Hematopoietic multipotent progenitor cell treated with erythropoietin and hydrocortisone succinate and interleukin-3 and kit ligand, for 6 days (in vitro differentiated cells): ENCODE measurements at places on chromosomes 5 and 9.

- no peak for DNase-seq
Measured at GRCh38 chr9:117691367-117691766, 12.8 kb upstream of the TLR4 start.

GRCh38 chr5:110969502-110969901 lies 102.0 kb upstream of the TSLP start:
- DNase-seq = no peak

GRCh38 chr5:157648275-157648990 lies 3.8 kb downstream of the SOX30 start:
- DNase-seq = no peak

- DNase-seq = no peak
Measured at GRCh38 chr9:130897848-130898551, 1.4 kb upstream of the QRFP start.

DNA sequence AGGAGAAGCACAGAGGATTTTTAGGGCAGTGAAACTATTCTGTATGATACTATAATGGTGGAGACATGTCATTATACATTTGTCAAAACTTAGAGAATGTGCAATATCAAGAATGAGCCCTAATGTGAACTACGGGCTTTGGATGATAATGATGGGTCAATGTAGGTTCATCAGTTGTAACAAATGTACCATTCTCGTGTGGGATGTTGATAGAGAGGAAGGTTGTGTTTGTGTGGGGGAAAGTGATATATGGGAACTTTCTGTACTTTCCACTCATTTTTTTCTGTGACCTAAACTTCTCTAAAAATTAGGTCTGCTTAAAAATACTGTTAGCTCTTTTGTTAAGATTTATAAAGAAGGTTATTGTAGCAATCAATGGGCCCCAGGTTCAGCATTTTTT lies 138.9 kb downstream of the SPATA31D1 start:
- no peak for DNase-seq

GRCh38 chr5:62791059-62791458 lies 212.4 kb downstream of the LRRC70 start:
- DNase-seq = peak; percentile 4

- DNase-seq = peak; percentile 73
Measured at GRCh38 chr9:4297151-4297785, 2.6 kb downstream of the GLIS3 start.

GRCh38 chr5:39430461-39430860 lies 5.7 kb upstream of the DAB2 start:
- no peak for DNase-seq

DNA sequence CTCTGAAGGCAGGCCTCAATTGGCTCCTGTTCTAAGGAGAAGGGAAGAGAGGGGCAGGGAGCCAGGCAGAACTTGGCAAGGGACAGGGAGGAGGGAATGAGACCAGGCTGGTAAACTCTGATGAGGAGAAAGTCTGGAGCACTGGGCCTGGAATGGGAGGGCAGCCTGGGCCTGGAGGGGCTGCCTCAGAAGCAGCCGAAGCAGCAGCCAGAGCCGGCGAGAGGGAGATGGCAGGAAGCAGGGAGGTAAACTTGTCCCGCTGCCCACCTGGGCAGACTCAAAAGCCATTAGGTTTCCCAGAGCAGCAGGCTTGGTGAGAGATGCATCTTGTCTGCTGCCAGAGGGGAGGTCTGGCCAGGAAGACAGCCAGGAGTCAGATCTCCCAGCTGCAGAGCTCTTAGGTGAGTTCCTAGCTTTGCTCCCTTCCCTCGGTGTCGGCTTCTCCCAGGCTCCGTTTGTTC lies 37.0 kb upstream of the CRB2 start:
- DNase-seq = no peak

DNA sequence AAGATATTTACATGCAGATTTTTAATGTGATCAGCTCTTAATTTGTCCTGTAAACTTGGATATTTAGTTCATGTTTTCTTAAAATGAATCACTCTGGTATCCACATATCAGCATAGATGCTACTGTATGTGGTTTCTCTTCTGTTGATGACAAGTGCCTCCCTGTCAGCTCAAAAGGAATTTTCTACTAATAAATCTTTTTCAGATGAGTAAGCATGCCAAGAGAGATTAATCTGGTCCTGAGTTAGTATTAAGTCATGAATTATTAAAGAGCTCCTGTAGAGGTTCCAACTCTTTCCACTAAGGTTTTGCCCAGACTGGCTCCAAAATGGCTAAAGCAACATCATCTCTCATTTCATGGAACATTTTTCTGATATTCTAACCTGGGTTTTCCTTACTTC lies 129.2 kb downstream of the GOLPH3 start:
- no peak for DNase-seq

GRCh38 chr9:23790351-23791260 lies 35.4 kb downstream of the ELAVL2 start:
- no peak for DNase-seq

GRCh38 chr5:77103457-77103856 lies 16.4 kb upstream of the ZBED3 start:
- no peak for DNase-seq
